ENCODE measurements at places on chromosomes 6 and 20.

- DNase-seq = no peak
Observed at GRCh38 chr6:33742837-33743236, 3.9 kb downstream of the IP6K3 start.

DNA sequence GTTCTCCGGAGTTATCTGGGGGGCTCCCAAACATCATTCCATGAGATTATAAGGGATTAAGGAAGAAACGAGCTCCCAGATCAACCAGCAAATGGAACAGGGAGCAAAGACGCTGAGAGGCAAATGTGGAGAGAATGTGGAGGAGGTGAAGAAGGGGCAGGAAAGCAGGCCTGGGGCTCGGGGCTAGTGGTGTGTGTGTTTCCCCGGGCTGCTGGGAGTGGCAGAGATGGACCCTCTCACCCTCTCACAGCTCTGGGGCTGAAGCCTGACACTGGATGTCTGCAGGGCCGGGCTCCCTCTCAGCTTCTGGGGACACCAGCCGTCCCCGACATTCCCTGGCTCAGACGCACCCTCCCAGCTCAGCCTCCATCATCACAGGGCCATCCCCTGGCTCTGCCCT is 212.6 kb downstream of the THBS2 start:
- DNase-seq = no peak

- DNase-seq = no peak
Observed at GRCh38 chr20:53328961-53329360, 264.7 kb downstream of the ZNF217 start.

DNA sequence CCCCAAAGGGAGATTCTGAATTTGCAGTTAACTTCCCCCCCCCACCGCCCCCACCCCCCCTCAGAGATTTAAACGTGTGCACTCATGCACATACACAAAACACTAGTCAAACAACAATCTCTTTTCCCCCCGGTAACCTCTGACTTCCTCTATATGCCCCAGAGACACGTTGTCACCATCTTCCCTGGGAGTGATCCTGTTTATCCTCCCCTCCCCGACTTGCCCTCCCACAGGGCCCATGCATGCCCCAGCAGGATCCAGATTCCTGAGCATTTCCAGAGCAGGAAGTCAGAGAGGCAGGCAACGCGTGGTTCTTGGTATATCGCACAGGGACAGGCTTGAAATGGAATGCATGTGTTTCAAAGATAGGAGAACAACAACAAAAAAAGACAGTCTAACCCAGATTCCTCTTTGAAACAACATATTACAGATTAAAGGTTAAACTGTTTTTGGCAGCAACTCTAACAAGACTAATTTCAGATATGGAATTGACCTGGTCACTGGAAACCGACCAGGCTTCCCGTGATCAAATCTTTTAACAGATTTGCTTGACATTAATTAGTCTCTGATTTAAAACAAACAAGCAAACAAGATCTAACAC is 1.3 kb downstream of the BLCAP start:
- DNase-seq = peak; percentile 93

GRCh38 chr6:122780114-122780513 is 598 bp downstream of the FABP7 start:
- DNase-seq = no peak

GRCh38 chr6:167682125-167682524 is 144.6 kb upstream of the AFDN start:
- DNase-seq = no peak

- DNase-seq = no peak
Observed at GRCh38 chr20:821731-822065, 11.8 kb upstream of the FAM110A start.

- DNase-seq = no peak
Observed at GRCh38 chr6:170124836-170125235, 166.0 kb downstream of the DLL1 start.

All from fibroblast of skin of back (primary cell).